ENCODE measurements at places on chromosomes 16 and 17.
A peak's percentile ranks its signal among the peaks of the same experiment; 100 is the strongest.

DNA sequence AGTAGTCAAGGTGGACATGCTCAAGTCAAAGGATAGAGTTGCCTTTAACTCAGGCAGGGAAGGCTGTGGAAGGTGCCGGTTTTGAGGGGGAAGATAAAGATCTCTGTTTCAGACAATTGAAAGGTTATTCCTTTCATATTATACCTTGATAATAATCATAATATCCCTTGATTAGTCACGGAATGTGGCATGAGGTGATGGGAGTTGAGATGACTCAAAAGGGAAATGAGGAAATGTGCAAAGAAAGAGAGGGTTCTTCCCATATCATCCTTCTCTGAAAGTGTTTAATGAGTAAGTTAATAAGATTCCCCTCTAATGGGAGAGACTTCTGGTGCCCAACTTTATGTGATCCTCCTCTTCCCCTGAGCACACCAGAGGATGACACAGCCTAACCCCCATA is 43.1 kb upstream of the HS3ST2 start:
- no peak for DNase-seq

DNA sequence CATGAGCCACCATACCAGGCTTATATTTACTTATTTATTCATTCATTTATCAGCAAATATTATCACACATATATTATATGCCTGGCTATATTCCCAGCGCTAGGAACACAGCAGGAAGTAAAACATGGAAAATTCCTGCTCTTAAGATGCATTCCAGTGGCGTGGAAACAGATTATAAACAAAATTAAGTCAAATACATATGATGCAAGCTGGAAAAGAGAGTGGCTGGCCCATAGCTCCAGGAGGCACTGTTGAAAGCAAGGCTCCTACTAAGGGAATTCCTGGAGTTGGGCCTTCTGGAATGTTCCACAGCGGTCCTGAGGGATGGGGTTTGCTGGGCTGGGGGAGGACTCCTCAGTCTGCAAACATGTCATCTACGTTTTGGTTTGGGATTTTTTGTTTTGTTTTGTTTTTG is 18.4 kb downstream of the ADCY9 start:
- no peak for DNase-seq

GRCh38 chr16:54027062-54027461 is 259.5 kb downstream of the IRX3 start:
- no peak for DNase-seq

- no peak for DNase-seq
These were observed 65.6 kb upstream of the HS3ST4 start for GRCh38 chr16:25626172-25626571.

- DNase-seq, result no peak
These were observed 9.6 kb downstream of the IL32 start for GRCh38 chr16:3074860-3075522.

- no peak for DNase-seq
These were observed 276.7 kb downstream of the C16orf95 start for GRCh38 chr16:87040169-87041117.

GRCh38 chr17:5219536-5219935 is 15.1 kb downstream of the SCIMP start:
- no peak for DNase-seq

GRCh38 chr17:9842057-9842758 is 16.5 kb downstream of the GLP2R start:
- peak; percentile 26 for DNase-seq

DNA sequence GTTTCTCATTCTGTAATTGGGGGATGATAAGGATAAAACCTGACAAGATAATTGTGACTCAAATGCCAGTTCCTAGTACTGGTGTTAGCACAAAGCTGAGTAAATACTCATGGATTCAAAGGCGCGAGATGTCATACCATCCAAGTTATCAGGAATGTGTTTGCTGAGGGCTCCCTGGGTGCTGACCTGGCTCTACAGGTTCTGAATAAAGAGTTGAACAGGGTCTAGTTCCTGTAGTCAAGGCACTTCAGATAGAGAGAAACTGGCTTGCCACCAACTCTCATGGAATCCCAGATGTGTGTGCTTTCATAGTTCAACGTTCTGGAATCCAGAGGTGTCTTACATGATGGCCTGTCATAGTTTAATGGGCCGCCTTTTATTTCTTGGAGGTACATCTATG is 141.6 kb downstream of the PRKCA start:
- no peak for DNase-seq

GRCh38 chr16:66673691-66674090 is 22.9 kb downstream of the CMTM4 start:
- no peak for DNase-seq

- DNase-seq, result no peak
These were observed 3.9 kb upstream of the PDK2 start for GRCh38 chr17:50090971-50091917.

DNA sequence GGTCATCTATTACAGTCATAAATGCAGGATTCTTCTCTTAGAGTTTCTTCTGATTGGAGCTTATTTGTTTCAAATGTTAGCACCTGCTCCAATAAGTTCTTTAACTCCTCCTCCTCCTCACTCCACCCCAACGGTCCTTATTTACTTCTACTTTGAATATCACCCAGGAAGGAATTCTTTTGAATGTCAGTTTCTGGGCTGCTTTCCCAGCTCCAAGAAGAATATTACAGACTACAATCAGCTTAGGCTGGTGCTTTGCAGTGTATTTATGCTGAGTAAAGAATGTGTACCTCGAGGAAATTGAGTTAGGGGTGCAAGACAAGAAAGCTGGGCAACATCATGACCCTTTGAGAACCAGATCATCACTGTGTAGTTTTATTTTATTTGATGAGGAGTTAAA is 30.8 kb downstream of the MAP3K3 start:
- no peak for DNase-seq

- no peak for DNase-seq
These were observed 15.6 kb downstream of the QPRT start for GRCh38 chr16:29694384-29695195.

DNA sequence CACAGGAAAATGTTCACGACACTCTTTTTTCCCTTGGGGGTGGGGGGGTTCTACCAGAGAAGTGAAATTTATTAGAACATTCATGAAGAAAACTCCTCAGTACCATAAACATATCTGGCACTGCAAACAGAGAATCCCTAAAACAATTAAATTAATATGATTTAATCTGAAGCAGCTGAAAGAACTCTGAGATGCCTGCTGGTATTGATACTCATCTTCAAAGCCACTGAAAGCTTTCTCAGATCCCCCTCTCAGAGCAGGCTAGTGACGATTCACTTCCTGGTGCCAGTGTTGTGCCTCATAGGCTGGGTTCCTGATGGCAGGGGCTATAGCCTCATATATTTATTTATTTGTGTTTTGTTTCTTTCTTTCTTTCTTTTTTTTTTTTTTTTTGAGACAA is 52.7 kb downstream of the MYH10 start:
- no peak for DNase-seq

GRCh38 chr16:24524855-24525677 is 14.3 kb upstream of the RBBP6 start:
- peak; percentile 1 for DNase-seq

DNA sequence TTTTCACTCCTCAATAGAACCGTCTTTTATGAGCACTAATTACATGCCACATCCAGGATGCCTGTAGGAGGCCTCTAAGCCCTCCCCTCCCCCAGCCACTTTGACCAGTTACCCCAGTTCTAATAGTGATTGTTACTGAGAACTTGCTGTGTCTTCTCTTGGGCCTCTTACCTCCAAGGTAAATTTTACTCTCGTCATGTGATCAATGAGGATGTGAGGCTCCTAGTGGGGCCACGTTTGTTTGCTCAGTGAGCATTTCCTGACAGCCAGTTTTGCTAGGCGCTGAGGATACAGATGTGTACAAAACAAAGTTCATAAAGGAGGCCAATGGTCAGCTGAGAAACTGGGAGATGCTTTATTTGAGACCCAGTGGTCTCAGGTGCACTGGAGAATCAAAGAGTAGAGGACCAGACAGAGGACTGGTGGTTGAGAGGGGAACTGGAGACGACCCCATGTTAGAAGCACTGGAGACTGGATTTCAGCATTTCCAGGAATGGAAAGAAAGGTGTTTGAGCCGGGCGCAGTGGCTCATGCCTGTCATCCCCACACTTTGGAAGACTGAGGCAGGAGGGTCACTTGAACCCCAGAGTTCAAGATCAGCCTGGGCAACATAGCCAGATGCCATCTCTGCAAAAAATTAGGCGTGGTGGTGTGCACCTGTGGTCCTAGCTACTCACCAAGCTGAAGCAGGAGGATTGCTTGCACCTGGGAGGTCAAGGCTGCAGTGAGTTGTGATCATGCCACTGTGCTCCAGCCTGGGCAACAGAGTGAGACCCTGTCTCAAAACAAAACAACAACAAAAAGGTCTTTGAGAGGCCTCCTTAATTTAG is 2.6 kb downstream of the ATP2C2 start:
- DNase-seq, result no peak

GRCh38 chr16:77234611-77235010 is 35.4 kb downstream of the SYCE1L start:
- peak; percentile 68 for DNase-seq

GRCh38 chr16:29804455-29805231 is 1.7 kb upstream of the MAZ start:
- DNase-seq, result no peak

GRCh38 chr17:44903012-44903685 is 3.9 kb upstream of the EFTUD2 start:
- no peak for DNase-seq

GRCh38 chr16:81521141-81521626 is 76.6 kb downstream of the CMIP start:
- no peak for DNase-seq

GRCh38 chr16:4393240-4393600 is 21.6 kb downstream of the VASN start:
- no peak for DNase-seq

DNA sequence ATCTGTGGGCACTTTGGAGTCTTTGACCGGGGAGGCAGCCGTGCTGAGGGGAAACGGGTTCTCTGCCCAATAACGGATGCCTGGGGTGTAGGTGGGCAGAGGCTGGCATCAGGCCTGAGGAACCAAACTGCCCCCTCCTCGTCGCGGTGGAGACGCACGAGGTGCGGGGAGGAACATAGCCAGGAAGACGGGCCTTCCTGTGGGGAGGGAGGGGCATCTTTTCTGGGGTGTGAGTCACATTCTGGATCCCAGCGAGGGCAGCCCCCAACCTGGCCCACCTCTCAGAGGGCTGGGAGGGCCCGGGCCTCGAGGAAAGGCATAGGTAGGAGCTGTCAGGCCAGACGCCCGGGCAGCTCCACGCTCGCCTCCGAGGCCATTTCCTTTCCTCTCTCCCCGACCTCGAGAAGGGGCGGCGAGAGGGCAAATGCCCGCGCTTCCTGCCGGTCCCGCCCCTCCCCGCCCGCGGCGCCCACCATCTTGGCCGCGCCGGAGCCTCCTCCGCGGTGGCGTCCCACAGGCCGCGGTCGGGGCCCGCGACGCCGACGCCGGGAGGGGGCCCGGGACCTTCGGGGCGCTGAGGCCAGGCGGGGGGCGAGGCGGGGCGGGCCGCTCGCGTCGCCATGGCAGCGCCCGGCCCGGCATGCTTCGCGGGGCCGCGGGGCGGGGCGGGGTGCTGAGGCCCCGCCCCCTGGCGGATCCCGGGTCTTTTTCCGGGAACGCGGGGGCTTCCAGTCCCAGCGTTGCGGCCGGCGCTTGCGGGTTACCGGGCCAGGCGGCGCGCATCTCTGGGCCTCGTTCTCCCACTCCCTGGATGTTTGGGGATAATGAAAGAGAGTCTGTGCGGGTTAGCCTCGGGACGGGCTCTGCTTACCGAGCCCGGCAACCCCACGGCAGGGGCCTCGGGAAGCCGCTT is 13.2 kb downstream of the RAI1 start:
- peak; percentile 78 for DNase-seq

DNA sequence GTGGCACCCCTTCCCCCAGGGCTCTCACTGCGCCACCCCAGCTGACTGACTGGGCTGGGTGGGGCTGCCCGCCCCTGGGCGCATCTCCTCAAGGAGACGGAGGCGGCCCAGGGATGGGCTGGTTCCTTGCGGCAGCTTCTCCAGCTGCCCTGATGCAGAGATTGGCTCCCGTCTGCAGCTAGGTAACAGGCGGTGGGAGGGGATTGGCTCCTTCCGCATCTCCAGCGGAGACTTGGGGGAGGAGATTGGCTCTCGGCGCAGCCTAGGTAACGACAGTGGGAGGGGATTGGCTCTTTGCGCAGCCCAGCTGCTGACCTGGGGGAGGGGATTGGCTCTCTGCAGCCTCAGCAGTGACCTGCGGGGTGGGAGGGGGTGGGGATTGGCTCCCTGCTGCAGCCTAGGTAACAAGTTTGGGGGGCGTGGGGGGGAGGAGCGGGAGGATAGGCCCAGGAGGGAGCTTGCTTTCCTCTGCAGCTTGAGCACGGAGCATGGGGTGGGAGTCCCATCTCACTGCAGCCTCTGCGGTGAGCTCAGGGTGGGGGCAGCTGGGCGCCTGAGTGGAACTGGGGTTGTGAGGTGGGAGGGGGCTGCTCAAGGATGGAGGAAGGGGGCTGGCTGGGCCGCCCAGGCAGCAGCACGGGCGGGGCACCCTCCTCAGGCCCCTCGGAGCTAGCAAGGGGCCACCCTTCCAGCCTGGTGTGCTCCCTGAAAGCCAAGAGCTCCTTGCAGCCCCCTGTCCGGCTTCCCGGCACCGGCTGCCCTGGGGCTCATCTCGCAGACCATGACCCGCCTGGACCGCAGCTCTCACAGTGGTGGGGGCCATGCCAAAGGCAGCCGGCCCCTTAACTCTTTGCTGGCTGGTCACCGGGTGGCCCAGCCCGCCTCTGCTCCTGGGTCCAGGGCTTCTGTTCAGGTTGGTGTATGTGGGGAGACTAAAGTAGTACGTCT is 6.4 kb downstream of the NFE2L1 start:
- DNase-seq, result peak; percentile 100

DNA sequence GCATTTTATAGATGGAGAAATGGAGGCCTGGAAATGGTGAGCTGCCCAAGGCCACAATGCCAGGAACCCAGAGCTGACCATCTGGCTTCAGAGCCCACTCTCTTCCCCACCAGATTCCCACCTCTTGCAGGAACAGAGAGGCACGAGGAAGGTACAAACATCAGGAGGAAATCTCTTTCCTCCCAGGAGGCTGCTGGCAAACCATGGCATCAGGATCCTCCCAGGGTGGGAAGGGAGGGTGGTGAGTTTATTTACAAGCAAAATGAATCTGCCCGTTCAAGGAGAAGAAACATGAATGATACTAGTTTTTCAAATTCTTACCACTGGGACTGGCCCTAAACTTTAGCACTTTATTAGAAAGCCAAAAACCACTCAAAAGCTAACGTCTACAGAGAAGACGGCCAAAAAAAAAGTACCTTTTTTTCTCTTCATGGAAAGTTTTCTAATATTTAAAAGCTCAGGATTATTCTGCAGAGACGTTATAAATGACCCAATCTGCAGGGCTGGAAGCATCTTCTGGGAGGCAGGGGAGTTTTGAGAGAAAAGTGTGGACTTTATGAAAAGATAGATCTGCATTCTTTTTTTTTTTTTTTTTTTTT is 79.1 kb downstream of the NXN start:
- DNase-seq, result no peak

- no peak for DNase-seq
These were observed 20.9 kb downstream of the AKTIP start for GRCh38 chr16:53482123-53482522.
